ENCODE measurements at places on chromosomes 12 and 14.

DNA sequence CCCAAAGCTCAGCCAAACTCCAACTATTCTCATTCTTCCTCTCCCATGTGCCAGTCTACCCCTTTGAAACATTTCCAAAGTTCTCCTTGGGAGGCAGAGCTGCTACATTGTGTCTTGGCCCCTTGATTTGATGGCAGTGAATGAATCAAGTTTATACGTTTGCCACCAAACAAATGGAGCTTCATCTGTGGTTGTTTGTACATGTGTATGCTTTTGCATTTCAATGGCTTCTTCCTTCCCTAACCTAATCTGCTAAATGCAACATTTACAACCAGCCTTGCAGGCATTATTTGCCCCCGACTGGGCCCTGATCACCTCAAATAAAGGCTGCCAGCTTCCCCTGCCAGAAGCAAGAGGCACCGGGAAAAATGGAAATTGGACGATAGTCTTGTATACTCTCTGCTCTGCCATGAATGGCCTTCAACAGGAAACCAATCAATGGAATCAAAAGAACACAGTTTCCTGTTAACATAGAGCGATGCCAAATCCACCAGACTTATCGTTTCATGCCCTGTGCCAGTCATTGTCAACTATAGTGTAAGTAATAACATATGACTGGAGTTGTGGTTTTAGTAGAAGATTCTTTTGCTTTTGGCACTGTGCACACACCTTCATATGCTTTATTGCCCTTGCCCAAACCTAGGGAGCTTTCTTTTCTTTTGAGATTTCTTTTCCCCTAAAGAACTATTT, 97.8 kb downstream of the TMEM30B start:
- DNase-seq = no peak

DNA sequence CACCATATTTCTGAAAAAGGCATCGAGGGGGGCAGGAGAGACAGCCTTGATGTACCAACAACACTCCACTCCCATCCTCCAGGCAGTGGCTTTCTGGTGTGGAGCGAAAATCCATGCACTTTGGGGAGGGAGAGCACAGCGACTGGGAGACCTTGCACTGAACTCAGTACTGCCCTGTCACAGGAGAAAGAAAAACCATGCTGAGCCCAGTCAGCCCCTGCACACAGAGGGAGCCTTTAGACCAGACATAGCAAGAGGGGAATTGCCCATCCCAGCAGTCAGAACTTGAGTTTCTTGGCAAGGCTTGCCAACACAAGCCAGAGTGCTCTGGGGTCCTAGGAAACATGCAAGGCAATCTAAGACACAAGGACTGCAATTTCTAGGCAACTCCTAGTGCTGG, 24.8 kb upstream of the SLC6A15 start:
- no peak for DNase-seq

DNA sequence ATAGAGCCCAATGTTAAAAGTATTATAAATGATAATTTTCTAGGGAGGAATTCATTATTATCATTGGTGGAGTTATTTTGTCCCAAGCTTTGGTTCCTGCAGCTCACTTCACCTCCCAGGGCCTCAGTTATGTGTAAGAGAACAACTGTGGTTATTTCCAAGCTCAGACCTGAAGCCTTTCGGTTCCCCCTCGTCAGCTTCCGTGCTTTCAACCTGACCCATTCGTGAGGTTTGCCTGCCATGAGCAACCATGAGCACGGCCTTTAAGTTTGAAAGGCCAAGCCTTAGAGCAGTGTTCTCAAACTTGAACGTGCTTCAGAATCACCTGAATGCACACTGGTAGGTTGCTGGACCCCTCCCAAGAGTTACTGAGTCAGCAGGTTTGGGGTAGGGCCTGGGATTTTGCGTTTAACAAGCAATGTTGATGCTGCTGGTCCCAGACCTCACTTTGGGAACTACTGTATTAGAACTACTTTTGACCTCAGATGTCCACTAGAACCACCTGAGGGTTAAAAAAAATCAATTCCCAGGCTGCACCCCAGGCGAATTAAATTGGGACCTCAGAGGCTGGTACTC, 133.0 kb upstream of the PRMT8 start:
- DNase-seq = no peak

- DNase-seq = no peak
Observed at GRCh38 chr14:68405961-68406360, 386.9 kb downstream of the ZFP36L1 start.

- DNase-seq = no peak
Observed at GRCh38 chr12:86724716-86725115, 468.5 kb upstream of the MGAT4C start.

GRCh38 chr12:94322346-94322745, 137.3 kb downstream of the CEP83 start:
- no peak for DNase-seq

- DNase-seq = no peak
Observed at GRCh38 chr12:114823724-114824123, 139.7 kb upstream of the TBX3 start.

- no peak for DNase-seq
Observed at GRCh38 chr12:18467620-18468245, 206.4 kb downstream of the PIK3C2G start.

DNA sequence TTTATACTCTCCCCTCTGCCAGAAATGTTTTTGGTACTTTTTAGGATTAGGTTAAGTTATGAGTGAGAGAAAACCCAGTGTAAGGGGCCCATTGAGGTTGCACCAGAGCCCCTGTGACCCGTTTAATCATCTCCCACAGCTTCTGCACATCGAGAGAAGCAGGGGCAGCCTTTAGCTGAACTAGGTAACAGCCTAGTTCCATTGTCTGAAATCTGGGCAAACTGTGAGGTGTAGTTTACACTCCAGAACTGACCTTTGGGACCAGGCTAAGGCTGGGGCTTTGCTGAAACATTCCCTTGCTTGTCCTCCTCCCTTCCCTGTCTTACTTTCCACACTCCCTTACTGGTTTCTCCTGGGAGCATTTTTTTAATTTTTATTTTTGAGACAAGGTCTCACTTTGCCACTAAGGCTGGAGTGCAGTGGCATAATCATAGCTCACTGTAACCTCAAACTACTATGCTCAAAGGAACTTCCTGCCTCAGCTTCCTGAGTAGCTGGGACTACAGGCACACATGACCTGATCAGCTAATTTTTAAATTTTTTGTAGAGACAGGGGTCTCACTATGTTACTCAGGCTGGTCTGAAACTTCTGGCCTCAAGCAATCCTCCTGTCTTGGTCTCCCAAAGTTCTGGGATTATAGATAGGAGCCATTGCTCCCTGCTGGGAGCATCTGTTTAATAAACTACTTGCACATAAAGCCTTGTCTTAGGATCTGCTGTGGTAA, 25.9 kb upstream of the DHRS2 start:
- DNase-seq = no peak

DNA sequence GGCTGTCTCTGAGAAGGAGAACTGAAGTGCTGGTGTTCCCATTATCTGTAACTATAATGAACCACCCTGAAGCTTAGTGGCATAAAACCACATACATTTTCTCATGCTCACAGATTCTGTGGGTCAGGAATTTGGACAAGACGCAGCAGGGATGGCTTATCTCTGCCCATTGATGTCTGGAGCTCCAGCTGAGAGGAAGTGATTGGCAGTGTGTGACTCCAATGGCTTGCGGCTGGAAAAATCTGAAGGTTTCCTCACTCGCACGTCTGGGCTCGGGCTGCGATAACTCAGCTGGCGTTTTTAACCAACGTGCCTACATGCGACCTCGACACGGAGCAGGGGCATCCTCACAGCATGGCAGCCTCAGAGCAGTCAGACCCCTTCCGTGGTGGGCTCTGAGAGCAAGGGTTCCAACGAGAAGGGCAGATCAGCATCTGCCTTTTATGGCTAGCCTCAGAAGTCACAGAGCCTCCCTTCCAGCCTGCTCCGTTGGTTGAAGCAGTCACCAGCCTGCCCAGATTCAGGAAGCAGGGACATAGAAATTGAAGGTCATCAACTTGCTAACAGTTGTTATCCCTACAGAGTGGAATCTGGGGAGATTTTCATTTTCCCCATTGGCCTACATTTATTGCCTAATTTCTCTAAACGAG, 143.3 kb upstream of the BCL2L14 start:
- DNase-seq = no peak

DNA sequence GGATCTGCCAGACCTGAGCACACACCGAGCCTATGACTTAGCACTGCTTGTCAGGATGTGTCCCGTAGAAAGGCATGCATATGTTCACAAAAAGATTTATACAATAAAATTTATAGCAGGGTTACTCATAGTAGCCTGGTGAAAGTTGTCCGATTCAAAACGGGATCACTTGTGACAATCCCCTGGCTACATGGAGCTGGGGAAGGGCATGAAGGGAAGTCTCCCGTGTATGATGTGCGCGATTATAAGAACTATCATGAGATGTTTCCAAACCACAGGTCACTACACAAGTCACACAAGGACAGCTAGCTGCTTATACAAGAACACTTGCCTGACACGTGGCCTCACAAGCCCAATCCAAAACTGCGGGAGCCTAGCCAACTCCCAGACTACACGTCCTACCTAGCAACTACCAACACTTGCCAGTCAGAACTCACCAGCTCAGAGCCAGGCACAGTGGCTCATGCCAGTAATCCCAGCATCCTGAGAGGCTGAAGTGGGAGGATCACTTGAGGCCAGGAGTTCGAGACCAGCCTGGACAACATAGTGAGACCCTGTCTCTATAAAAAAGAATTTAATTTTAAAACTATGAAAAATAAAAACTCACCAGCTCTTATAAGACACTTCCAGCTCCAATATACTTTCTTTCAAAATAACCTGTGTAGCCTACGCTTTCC, 7.5 kb upstream of the CDCA4 start:
- DNase-seq = no peak

- no peak for DNase-seq
Observed at GRCh38 chr12:29148911-29149690, at the start of gene FAR2. TSS of gene FAR2 (plus strand) at chr12:29149278. CDS start at chr12:29270450, 121,172 bp downstream.

- DNase-seq = no peak
Observed at GRCh38 chr12:68428211-68428610, 96.0 kb upstream of the MDM1 start.
